RPMI7951 (cell line): ENCODE measurements at places on chromosomes 4 and X. TPM values are rescaled to one million over a fixed set of nuclear protein-coding genes. Genes with fewer than 3 reads are reported as not detected.

ART3 gene
- 0.24 TPM in 1 of 2 replicates, not detected in the other for total RNA-seq

ARHGEF38 gene
- total RNA-seq, result not detected in 2 replicates

TMEM129 gene
- total RNA-seq, result 8.2 and 17.5 TPM in 2 replicates

CENPVL3 gene
- total RNA-seq, result not detected in 2 replicates

CXorf51A gene
- not detected in 2 replicates for total RNA-seq

MSX1 gene
- 6.4 and 7.6 TPM in 2 replicates for total RNA-seq

CSAG1 gene
- total RNA-seq, result 32.1 and 33.2 TPM in 2 replicates

GPR101 gene
- total RNA-seq, result not detected in 2 replicates

NUP62CL gene
- total RNA-seq, result 0.29 TPM in 1 of 2 replicates, not detected in the other

FAM236C gene
- not detected in 2 replicates for total RNA-seq

RAB41 gene
- total RNA-seq, result not detected in 2 replicates

FAM156A gene
- total RNA-seq, result 9.0 and 17.0 TPM in 2 replicates

LDB2 gene
- 0.24 and 0.98 TPM in 2 replicates for total RNA-seq

KIT gene
- 0.20 and 0.48 TPM in 2 replicates for total RNA-seq

RAB28 gene
- total RNA-seq, result 22.8 and 25.9 TPM in 2 replicates

DDX53 gene
- not detected in 2 replicates for total RNA-seq

PABPC4L gene
- 0.12 TPM in 1 of 2 replicates, not detected in the other for total RNA-seq

CITED1 gene
- 0.12 and 1.3 TPM in 2 replicates for total RNA-seq

SLAIN2 gene
- total RNA-seq, result 62.2 and 68.0 TPM in 2 replicates

MAGEA2B gene
- 16.1 and 16.7 TPM in 2 replicates for total RNA-seq

RAPGEF2 gene
- 12.7 and 12.9 TPM in 2 replicates for total RNA-seq

AKAP14 gene
- not detected in 2 replicates for total RNA-seq

CFAP99 gene
- 0.96 TPM in 1 of 2 replicates, not detected in the other for total RNA-seq

XAGE1A gene
- 1.9 TPM in 1 of 2 replicates, not detected in the other for total RNA-seq

GJB1 gene
- total RNA-seq, result not detected in 2 replicates

ADAM29 gene
- not detected in 2 replicates for total RNA-seq
